ENCODE measurements at places on chromosomes 6 and 20.

DNA sequence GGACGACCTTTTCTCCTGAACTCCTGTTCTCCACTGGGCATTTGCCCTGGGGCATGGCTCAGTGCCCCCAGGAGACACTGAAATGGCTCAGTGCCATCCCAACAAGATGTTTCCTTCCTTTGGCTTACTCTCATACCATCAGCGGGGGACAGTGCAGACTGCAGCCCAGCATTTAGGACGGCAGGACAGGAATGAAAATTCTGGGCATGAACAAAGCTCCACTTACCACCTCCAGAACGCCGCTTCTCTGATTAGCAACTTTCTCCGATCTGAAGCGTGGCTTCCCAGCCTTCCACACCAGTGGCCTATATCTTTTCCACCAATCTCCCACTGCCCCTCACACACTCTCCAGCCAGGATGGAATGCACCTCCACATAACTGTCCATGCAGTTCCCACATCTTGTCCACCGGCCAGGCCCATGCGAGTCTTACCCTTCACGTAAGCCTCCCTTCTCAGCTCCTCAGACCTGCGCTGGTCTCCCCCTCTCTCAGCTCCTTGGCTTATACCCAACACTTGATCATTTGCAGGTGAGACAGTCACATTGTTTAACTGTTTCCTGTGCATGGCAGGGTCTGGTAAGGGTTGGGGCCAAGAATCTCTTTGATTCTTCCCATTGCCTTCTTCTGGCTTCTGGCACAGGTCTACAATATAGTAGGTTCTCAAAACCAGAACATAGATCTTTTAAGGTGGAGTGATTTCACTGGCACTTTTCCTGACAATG lies 114.5 kb downstream of the FYN start:
- peak; percentile 32 for DNase-seq

DNA sequence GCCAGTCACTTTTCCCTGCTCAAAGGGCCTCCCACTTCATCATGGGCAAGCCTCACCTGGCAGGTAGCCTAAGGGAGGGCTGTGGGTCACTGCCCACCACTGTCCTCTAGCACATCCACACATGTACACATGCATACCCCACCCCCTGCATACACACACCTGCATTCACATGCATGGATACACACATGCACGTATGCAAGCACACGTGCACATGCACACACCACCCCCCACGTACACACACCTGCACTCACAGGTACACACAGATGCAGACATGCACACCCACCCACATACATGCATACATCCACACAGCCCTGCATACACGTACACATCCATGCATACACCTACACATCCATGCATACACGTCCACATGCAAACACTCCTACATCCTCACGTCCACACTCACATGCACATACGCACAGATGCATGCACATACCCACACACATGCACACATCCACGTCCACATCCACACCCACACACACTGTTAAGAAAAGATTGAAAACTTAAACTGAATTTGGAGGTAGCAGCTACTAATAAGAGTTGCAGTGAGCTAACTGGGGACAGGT lies 14.0 kb upstream of the EXOC2 start:
- DNase-seq: no peak

- DNase-seq: no peak
These were observed 110.1 kb downstream of the DLL1 start for GRCh38 chr6:170180671-170181337.

GRCh38 chr20:49660912-49661311 lies 52.8 kb downstream of the B4GALT5 start:
- no peak for DNase-seq

DNA sequence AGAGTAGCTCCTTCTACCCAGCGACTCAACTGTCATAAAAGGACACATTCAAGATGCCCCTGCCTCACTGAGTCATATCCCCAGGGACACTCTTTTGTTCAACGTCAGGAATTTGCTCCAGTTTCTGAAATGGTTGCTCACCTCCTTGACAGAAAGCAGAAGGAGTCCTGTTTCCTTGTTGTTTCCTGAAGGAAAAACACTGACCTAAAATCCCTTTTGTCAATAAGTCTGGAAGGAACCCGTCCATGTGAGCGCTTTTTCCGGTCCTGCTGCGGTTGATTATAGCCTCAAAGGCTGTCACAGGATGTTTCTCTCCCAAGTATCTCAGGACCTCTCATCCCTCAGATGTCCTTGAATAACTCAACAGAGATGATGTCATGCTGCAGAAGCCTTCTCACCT lies 113.6 kb upstream of the PLEKHG1 start:
- DNase-seq: no peak

DNA sequence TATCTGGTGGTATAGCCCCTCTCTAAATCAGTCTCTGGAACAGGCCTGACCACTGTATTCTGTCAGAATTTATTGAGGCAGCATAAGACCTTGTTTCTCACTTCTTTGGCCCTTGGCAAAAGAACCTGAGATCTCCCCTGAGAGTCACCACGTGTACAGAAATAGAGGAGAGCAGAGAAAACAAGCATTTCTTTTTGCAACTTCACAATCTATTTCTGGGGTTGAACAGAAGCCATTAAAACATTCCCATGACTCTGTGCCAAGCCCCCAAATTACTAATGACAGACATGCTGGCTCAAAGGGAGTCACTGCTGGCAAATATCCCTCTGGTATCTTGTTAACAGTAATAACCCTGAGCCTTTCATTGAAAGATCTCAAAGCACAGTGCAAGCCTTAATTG lies 395.3 kb downstream of the MAFB start:
- no peak for DNase-seq

DNA sequence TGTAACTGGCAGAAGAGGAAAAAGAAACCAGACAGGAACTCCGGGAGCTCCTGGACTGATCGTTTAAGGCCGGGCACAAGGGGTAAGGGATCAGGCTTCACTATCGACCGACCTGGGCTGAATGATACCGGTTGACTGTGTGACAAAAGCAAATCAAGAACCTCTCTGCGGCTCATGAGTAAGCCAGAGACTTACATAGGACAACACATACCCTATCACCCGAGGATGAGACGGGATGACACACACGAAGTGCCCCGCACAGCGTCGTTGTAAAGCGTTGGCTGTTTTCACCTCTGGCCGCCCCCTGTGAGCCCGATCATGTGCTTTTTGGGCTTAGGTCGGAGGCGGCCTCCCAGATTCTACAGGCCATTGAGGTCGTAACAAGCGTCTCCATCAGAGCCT lies 695 bp upstream of the TGIF2 start:
- DNase-seq: peak; percentile 47

DNA sequence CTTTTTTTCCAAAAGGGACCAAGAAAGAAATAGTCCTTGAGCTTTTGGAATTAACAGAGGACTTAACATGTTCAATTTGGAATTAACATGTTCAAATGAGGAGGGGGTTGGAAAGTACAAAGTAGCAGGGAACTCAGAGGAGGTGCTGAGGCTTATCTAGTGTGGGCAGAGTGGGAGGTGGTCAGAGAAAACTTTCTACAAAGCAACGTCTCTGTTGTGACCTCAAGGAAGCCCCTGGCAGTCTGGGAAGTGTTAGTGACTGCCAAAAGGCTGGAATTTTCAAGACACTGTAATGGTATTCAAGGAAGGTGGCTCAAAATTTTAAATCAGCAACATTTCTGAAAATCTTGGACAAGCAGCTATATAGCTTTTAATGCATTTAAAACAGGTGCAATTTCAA lies 7.3 kb downstream of the ECI2 start:
- no peak for DNase-seq

DNA sequence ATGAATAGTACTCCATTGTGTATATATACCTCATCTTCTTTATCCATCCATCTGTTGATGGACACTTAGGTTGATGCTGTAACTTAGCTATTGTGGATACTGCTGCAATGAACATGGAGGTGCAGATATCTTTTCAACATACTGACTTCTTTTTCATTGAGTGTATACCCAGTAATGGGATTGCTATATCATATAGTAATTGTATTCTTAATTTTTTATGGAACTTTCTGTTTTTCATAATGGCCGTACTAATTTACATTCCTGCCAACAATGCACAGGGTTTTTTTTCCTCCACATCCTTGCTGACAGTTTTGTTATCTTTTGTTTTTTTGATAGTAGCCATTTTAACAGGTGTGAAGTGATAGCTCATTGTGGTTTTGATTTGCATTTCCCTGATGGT lies 5.2 kb downstream of the CCN2 start:
- DNase-seq: no peak

GRCh38 chr20:56616716-56617115 lies 12.4 kb upstream of the TFAP2C start:
- DNase-seq: no peak
